Stimulated activated CD8-positive, alpha-beta memory T cell treated with anti-CD3 and anti-CD28 coated beads, Interleukin-7, amount 100 ng/mL, for 1 hour (primary cell): ENCODE measurements at places on chromosomes 16 and 17.

GRCh38 chr17:82699551-82699950, 1.1 kb upstream of the RAB40B start:
- DNase-seq = no peak

DNA sequence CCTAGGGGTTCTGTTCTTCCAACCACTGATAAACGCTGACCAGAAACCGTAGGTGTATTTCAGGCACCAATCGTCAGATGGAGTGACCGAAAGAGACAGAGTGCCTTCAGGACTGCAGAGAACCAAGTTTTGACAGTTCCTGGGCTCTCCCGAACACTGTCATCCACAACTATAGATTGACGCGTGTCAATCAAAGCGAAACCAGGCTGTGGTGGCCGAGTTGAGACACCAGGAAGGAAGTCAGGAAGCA, 11.9 kb upstream of the AURKB start:
- no peak for DNase-seq

DNA sequence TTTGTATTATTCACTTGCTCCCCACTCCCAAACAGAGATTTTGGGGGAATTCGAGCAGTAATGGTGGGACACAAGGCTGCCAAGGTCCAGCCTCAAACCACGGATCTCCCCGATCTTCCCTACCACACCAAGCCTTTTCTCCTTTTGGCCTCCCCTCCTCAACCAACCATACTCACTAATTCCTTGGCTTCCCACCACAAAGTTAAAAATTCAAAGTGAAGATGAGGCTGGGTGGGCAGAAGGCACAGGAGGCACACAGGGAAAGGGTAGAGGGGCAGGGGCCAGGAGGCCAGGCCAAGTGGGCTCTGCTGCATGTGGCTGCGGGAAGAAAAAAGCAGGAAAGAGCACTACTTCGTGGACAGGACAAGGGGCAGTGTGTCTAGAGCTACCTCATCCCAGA, 15.2 kb downstream of the HOXB4 start:
- DNase-seq = no peak

GRCh38 chr16:80759419-80760162, 44.8 kb downstream of the CDYL2 start:
- DNase-seq = no peak

GRCh38 chr17:6558276-6558675, 1.9 kb upstream of the PITPNM3 start:
- no peak for DNase-seq

GRCh38 chr17:56114469-56114868, 38.8 kb upstream of the ANKFN1 start:
- no peak for DNase-seq

- no peak for DNase-seq
Observed at GRCh38 chr17:79789943-79790804, 6.7 kb downstream of the CBX8 start.

GRCh38 chr17:7026471-7027115, 3.7 kb downstream of the BCL6B start:
- no peak for DNase-seq

DNA sequence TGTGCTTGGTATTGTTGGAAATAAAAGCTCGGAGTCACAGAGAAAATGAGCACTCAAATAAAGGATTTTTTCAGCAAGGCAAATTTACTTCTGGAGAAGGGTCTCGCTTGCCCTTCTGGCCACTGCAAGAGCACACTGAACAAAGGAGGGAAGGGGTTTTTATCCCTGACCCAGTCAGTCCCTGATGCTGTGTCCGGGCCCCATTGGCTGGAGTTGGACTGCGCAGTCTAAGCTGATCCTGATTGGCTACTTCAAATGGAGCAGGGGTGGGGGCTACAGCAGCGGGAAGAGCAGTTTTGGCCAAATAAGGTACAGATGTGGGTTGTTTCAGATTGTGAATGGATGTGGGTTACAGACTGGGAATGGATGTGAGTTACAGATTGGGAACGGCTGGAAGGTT, 4.3 kb upstream of the NLRP1 start:
- DNase-seq = no peak

GRCh38 chr16:14632693-14633569, at the start of gene BFAR:
TSS of gene BFAR (plus strand) at chr16:14632951. CDS start at chr16:14644347, 11,396 bp downstream.
- DNase-seq = peak; percentile 99
